Activated CD4-positive, alpha-beta T cell treated with anti-CD3 and anti-CD28 coated beads for 1 hour (primary cell): ENCODE measurements at places on chromosomes 12 and 14.

DNA sequence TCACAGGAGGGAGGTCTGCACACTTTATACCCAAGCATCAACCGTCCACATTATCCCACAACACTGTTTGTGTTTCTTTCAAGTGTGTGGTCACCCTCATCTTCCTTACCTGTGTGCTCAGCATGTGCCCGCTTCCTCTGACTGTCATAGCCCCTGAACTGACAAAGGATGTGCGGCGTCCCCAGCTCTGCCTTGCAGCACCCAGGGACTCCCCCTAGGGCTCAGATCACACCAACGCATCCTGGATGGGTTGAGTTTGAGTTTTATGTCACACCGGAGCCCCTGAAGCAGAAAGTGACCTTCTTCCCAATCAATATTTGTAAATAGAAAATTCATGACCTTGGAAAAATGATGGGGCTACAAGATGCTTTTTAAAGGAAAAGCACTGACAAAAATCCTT is 770.7 kb upstream of the TMEM132C start:
- DNase-seq: no peak

- DNase-seq: no peak
Measured at GRCh38 chr12:120134307-120134980, 17.9 kb upstream of the RAB35 start.

- no peak for DNase-seq
Measured at GRCh38 chr12:2058837-2059236, 6.0 kb downstream of the CACNA1C start.

GRCh38 chr12:65765436-65765813 is 58.9 kb upstream of the HMGA2 start:
- no peak for DNase-seq

DNA sequence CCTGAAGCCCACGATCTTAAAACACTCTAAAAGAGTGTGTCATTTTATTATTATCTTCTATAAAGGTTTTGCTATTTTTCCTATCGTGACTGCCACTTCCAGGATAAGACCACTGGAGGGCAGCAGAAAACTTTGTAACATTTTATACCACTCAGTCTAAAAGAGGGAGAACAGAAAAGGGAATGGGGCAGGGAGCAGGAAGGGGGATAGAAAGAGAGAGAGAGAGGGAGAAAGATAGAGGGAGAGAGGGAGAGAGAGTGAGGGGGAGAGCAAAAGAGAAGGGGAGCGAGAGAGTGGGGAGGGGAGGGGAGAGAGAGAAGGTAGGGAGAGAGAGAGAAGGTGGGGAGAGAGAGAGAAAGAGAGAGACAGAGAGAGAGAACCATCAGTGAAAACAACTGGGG is 2.0 kb upstream of the ART4 start:
- DNase-seq: no peak

GRCh38 chr14:32434180-32434579 is 105.1 kb downstream of the AKAP6 start:
- no peak for DNase-seq

DNA sequence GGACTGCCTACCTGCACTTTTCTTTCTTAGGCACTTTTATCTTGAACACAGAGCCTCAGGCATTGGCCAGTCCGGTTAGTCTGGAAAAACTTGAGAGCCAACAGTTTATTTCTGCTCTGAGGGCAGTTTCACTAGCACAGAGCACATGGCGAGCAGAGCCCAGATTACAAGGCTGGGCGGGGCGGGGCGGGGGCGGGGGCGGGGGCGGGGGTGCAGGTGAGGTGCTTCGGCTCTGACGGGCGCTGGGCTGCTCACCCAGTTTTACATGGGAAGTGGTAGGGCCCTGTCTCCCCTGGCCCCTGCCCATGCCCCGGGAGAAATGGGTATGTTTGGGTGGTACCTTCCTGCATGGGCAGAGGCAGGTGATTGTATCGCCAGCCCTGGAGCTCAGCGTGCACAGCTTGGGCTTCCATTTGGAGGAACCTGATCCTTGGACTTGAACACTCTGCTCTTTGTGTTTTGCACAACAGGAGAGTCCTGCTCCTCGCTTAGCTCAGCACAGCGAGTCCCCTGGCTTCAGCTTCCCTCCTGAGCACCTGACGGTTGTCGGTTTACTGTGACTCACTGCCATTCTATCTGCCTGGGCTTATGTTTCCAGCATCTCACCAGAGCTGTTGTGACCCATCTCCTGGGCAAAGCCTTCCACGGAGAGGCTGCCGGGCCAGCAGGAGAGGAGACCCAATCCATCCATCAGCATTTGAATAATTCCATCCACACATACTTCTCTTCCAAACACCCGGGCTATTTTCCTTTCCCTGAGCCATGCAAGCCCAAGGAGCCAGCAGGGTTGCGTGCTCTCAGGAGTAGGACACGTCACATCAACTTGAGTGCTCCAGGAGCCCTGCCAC is 108.5 kb downstream of the ARF6 start:
- peak; percentile 53 for DNase-seq

- no peak for DNase-seq
Measured at GRCh38 chr12:82740129-82741000, 53.7 kb downstream of the TMTC2 start.
